ENCODE measurements at places on chromosomes 4 and X.

- DNase-seq: no peak
Observed at GRCh38 chr4:104294811-104295210, 199.9 kb downstream of the CXXC4 start.

DNA sequence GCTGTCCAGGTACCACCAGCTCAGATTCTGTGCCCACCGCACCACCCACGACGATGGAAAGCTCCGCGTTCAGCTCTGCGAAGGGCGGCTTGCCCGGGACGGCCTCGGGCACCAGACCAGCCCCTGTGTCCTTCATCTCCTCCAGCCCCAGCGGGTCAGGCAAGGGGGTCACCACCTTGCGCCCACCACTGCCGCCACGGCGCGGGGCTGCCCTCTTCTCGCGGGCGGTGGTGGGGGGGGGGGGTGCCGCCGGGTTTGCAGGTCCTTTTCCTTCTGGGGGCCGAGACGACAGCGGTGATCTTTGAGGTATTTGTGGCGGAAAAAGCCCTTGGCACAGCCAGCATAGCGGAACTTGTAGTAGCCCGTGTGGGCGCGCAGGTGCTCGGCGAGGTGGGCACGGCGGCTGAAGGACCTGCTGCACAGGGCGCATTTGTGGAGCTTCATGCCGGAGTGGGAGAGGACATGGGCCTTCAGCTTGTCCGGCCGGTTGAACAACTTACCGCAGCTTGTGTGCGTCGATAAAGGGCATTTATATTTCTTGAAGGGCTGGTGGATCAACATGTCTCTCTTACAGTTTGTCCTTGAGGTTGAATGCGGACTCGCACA is 50.9 kb downstream of the CFAP299 start:
- no peak for DNase-seq

GRCh38 chr4:121939690-121940089 is 12.2 kb downstream of the TRPC3 start:
- no peak for DNase-seq

- DNase-seq: no peak
Observed at GRCh38 chrX:115017455-115017854, at the start of gene IL13RA2. Gene IL13RA2 (minus strand): TSS chrX:115017616. CDS start chrX:115017269, 347 bp downstream.

DNA sequence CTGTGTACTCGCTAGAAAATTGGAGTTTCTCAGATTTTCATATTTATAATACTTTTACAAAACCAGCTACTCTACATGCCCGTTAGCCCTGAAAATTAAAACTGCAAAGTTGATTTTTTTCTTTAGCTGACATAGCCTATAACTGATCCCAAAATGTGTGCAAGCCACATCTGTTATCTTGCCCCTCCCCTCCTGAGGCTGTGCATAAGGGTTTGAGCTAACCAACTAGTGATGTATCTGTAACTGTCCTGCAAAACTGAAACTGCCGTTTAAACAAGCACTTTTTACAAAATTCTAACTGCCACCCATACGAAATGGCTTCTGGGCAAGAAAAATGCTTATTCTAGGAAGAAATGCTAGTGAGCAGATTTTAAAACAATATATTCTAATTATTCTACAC is 59.1 kb downstream of the EDNRA start:
- no peak for DNase-seq

DNA sequence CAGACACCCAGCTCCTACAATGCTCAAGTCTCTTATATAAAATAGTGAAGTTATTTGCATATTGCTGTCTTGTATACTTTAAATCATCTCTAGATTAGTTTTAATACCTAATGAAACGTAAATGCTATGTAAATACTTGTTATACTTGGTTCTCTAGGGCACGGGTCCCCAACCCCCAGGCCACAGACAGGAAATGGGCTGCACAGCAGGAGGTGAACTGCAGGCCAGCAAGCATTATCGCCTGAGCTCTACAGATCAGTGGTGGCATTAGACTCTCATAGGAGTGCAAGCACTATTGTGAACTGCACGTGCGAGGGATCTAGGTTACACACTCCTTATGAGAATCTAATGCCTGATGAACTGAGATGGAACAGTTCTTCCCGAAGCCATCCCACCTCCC is 395.9 kb upstream of the EMCN start:
- no peak for DNase-seq

GRCh38 chr4:159191989-159192388 is 89.1 kb downstream of the RAPGEF2 start:
- DNase-seq: no peak

DNA sequence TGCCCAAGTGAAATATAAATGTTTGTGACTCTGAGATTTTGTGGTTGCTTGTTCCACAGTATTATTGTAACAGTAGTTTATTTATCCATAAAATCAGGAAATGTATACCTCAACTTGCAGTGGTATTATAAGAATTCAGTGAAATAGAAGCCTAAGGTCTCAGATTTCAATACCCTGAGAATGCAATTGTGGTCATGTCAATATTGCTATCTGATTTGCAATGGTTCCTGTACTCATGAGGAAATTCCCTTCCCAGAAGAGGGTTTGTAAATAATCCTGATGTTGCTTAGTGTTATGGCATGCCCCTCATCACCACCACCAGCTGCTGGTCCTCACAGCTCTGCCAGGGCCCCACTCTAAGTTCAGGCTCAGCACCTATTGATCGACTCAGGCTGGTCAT is 67.8 kb downstream of the SLC34A2 start:
- no peak for DNase-seq

DNA sequence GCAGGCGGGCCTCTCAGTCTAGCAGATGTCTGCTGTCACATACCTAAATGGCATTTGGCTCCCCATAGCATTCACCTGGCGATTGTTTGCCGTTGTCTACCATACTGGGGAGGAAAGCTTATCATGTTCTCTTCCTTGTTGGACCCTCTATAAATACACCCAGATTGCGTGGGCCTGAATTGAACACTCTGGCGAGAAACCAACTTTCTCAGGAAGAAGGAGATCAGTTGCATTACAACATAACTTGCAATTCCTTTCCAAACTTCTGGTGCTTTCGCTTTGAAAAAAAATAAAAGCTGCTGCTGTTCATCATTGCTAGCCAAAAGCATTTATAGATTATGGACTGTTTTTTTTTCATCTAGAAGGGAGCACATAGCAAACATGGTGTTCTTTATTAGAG is 230.0 kb upstream of the GPC4 start:
- no peak for DNase-seq

DNA sequence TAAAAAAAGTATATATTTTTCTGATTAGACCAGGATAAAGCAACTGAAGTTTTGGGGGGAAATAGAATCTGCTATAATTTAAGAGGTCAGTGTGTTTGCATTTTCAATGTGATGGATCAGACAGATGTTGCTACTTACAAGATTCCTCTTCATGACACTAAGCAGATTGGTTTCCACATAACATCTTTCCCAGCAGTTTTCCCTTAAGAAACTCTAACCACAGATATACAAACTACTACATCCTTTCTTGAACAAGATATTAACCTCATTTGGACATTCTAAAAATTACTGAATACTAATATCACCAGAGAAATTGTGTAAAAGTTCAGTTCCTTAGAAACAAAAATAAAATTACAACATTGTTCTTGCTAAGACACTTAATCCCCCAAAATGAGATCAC is 106.7 kb upstream of the GUCY1A1 start:
- DNase-seq: no peak

DNA sequence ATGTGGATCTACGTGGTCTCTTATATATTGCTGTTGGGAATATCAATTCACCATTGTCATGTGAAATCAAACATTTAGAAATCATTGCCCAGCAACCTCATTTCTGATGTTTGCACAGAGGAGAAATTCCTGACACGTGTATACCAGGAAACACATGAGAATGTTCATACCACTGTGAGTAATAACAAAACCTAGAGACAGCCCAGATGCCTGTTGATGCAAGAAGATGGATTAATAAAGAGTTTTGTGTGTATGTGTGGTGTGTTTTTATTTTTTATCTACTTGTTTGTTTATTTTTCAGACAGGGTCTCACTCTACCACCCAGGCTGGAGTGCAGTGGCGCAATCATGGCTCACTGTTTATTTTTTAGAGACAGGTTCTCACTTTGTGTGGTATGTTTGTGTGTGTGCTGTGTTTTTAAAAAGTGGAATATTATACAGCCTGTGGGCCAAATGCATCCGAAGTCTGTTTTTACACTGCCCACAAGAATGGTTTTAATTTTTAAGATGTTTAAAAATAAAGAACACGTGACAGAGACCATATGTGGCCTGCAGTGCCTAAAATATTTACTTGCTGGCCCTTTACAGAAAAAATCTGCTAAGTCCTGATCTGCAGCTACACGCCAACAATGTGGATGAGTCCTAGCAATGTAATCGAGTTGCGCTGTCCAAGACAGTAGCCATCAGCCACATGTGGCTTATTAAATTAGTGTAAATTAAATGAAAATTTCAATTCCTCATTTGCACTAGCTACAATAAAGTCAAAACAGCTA is 39.2 kb downstream of the TXLNG start:
- no peak for DNase-seq

GRCh38 chr4:152534541-152535359 is 1.1 kb downstream of the FBXW7 start:
- peak; percentile 39 for DNase-seq

- no peak for DNase-seq
Observed at GRCh38 chr4:98094118-98094517, 49.2 kb downstream of the STPG2 start.

- DNase-seq: no peak
Observed at GRCh38 chr4:153068751-153069150, 132.6 kb downstream of the FHDC1 start.

GRCh38 chr4:85603437-85604336 is 128.7 kb downstream of the ARHGAP24 start:
- no peak for DNase-seq

- DNase-seq: no peak
Observed at GRCh38 chr4:118968005-118968404, 79.4 kb downstream of the SYNPO2 start.

GRCh38 chr4:153535772-153536513 is 69.8 kb downstream of the TMEM131L start:
- DNase-seq: no peak

DNA sequence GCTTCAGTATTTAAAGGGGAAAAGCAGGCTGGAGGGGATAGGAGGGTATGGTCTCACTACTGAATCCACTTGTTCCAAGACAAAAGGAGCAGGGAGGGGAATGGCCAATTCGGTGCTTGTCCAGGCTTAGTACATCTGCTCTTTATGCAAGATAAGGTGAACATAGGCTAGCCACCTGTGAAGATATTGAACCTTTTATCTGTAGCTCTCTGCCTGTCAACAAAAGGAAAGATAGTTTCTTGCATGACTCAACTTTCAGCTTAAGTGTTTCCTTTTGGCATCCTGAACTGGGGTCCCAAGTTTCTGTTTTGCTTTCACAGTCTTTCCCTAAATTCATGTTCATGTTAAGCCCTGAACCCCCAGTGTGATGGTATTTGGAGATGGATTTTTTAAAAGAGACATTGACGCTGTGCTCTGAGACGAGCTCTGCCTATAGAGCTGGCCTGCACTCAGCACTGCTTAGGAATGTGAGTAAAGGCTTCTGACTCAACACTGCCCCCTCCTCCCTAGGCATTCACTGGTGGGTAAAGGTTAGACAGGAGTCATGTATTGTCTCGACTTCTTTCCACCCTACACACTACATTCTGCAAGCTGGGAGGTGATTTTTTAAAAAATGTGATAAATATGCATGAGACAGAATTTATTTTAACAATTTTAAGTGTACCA is 28.2 kb downstream of the FAM149A start:
- no peak for DNase-seq

GRCh38 chr4:73874386-73874785 is 5.2 kb downstream of the CXCL1 start:
- no peak for DNase-seq

Measured in activated CD4-positive, alpha-beta T cell treated with anti-CD3 and anti-CD28 coated beads, Interleukin-2, amount 50 U/mL, for 4 hours (primary cell).